NCI-H2081 (cell line): ENCODE measurements at places on chromosomes 12 and 14.

DNA sequence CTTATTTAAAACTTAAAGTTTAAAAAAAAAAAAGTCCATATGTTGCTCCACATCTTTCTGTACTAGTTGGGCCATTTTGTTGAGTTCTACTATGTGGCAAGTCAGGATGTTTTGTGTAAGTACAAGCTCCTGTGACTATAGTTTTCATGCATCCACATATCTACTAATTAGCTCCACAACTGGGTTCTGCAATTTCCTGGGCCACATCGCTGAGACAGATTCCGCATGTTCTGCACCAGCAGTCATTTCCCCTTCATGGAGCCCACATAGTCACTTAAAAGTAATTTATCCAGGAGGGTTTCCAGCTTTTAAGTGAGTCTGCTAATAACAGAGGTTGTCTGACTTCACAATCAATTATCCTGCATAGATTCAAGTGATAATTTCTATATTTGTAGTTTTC is 461.4 kb downstream of the ZFP36L1 start:
- DNase-seq = no peak

DNA sequence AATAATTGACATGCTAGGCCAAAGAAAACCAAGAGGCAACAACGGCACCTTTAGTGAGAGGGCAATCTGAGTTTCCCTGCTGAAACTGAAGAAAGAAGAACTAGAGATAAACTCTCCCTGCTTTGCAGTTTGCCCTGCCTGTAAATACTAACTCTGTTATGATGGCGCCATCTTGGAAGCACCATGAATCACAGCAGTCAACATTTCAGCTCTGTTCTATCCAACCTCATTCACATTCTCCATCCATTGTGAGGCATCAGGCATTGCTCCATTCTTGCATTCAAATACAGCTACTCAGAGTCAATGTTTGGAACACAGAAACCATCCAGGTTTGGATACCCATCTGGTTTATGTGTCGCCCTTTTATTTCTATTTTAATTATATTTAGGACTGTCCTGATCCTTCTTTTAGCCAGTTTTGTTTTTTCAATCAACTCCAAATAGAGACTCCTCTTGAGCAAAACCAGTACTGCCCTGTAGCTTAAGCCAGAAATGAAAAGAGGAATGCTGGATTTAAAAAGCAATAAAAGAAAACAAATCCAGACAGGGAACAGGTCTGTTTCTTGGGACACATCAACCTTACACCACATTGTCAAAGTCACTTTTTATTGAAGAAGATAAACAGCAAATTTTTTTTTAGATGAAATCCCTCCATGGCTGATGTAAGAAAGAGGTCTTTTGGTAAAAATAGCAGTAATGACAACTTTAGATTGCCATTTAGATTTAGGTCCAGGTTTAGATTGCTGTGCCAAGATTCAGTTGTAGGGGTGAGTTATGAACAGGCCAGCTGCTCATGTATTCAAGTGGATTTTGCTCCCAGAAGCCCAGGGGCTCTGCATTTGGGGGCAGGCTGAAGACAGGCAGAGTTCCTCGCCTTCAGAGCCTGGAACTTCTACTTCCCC is 33.3 kb upstream of the PPM1A start:
- no peak for DNase-seq

- DNase-seq = no peak
Observed at GRCh38 chr14:70921669-70922068, 14.4 kb downstream of the PCNX1 start.

DNA sequence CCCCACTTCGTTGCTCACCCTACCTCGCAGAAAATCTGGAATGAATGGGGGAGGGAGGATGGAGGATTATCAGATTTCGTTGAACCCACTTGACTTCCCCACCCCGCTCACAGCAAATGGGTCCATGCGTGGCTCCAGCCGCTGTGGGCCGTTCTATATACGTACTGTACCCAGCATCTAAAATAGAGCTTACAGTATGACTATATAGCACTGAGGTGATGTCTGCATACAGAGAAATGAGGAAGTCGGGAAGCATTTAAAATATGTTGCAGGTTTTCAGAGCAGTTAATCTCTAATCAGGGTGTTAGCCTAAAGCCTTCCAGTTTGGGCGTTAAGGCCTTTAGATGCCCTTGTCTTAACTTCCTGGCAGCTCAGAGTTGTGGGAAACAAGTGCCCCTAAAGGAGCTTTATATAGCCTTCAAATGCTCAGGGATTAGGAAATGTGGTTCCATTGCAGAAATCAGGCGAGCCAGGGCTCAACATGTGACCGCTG is 1.4 kb downstream of the BICDL1 start:
- no peak for DNase-seq

DNA sequence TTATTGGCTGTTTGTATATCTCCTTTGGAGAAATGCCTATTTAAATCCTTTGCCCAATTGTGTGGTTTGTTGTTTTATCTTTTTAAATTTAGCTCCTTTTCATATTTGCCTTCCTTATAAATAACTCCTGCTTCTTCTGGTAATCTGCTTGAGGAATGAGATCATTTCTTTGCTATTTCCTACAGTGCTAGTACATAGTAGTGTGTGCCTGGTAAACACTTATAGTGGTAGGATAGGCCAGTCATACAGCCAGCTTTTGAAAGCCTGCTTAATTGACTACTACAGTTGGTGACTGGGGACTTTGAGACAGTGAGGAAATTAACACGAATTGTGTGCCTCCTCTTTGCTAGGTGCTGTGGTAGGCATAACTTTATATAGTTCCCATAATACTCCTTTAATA is 68.7 kb downstream of the BORCS5 start:
- DNase-seq = no peak

DNA sequence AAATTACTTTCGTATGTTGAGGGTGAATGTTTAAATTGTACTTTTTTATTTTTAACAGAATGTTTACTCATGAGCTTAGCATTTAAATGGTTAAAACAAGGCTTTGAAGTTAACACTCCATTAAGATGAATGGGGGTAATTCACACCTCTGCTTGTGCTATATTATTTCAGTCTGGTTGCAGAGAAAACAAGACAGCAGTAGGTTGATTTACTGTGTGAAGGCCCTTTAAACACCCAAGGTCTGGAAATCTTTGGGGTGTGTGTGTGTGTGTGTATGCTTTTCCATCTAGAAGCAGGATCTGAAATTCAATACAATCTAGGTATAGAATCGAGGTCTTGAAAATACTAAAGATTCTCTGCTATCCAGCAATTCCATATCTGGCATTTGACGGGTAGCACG is 83.8 kb downstream of the SLC38A6 start:
- peak; percentile 59 for DNase-seq

DNA sequence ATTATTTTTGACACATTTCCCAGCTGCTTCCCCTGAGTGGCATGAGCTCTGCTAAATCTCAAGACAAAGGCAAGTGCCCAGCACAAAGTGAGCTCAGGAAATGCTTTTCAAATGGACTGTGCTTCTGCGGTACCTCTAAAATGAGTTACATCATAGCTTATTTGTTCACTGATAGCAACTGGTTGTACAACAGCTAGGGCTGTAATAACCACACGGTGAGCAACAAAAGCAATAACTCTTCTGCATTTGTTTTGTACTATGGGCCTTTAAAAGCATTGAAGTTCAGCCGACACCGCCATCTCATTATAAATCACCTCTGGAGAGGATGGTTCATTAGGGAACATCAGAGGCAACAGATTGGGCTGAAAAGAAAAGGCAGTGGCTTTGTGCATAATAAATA is 475.0 kb downstream of the GLT1D1 start:
- peak; percentile 14 for DNase-seq

DNA sequence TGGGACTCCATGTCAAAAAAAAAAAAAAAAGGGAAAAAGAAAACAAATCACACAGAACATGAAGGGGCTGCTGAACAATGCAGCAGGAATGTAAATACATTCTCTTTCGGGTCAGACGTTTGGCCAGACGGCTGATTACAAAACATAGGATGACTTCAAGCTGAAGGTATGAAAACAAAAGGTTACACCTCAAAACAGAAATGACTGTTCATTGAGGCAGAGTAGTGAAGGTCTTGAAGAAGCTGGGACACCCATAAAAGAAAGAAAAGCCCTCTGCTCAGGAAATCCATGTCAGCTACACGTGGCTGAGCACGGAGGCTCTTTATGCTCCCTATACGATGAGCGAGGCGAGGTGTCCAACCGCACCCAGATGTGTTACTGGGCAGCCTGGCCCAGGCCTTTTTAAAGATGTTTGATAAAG is 37.7 kb downstream of the FGD4 start:
- DNase-seq = no peak

DNA sequence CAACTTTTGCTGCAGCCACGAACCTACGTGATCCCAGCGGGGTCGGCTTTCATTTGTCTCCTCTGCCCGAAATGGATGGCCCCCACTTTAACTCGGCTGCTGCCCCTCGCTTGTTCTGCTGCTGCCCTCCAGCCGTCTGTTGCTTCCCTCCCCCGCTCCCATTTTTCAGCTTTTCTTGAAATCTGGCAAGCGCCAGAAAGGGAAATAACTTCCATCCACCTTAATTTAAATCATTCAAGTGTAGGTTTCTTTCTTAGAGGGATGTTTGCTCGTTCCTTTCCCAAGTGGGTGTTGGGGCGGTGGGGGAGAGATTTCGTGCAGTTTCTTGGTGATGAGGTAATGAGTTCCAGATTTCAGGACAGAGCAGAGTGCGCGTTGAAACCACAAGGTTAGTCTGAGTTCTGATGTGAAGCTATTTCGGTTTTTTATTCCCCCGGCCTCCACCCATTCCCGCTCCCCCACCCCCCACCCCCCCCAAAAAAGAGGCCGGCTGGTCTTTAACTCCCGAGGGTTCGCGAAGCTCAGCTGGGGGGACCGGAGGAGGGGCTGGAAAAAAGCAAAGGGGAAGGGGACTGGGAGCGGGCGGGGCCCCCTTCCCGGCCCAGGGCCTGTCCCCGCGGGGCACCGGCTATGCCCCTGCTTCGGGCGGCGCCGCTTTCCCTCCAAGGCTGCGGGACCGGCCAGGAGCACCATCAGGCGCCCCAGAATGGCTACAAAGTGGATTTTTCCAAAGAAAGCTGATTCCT is 2.2 kb upstream of the ZFP36L1 start:
- DNase-seq = no peak

DNA sequence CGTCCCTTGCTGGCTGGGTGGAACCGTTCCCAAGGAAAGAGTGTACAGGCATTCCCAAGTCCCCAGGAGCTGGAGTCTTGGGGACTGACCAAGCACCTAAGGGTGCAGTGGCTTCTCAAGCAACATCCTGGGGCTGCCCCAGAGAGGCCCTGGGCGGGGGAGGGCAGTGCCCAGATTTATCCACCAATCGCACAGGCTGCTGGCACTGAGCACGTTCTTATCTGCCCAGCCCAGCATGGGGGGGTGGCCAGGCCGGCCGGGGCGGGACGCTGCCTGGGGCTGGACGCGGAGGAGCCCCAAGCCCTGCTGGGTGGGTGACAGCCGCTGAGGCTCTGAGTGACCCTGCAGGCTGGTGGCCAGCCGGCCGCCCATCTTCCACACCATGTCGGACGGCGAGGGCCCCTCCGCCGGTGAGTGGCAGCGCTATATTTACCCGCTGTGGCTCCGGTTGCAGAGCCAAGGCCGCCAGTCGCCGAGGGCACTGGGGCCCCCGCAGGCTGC is 53.4 kb downstream of the CYP46A1 start:
- no peak for DNase-seq

DNA sequence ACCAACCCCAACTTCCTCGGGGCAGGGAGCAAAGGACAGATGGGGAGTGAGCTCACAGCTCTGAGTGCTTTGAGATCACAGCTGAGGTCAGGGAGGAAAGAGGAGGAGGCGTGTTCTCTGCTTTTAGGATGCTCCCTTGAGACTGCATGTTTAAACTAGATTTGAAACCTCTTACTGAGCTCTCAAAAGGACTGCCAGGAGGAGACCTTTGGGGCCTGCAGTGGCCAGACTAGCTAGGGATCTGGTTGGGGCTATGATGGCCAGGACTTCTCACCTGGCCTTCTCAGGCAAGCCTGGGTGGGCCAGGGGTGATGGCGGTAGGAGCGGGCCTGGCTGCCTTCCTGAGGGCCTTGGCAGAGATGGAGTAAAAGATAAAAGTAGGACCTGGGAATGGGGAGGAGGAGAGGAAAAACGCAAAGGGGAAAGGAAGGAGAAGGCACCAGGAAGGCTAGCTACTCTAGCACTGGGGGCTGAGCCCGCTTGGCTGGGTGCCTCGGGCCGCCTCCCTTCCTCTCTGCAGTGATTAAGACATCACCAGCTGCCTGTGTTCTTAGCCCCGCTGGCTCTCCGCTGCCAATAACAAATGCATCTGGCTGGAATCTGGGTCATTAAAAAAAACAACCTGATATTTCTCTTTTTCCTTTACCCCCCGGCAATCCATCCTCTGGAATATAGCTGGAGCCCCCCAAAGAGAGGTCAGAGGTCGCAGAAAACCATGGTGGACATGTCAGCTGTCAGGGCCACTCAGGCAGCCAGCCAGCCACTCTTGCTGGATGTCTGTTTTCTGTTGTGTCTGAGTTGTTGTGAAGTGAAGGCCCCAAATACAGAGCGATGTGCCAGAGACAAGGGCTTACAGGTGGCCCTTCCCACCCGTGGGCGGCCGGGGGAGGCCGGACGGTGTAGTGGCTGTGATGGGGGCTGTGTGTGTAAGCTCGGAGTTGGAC is 141.3 kb downstream of the TSPAN9 start:
- DNase-seq = peak; percentile 86

DNA sequence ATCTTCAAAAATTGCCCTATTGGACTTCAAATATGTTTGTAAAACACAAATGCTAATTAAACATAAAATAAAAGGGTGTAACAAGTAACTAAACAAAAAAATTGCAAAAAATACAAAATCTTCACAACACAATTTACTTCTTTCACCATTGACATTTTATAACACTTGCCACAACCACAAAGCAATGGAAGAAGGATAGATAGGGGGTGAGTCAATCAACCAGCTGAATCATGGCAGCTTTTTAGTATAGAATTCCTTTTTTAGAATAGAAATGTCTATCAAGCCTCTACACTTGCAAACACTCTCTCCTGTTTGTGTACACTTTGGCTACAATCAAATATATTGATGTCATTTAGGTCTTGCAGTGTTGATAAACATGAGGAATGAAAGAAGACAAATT is 232.7 kb downstream of the SLC16A7 start:
- no peak for DNase-seq

GRCh38 chr14:103220134-103220981 is 97.1 kb downstream of the TNFAIP2 start:
- no peak for DNase-seq

DNA sequence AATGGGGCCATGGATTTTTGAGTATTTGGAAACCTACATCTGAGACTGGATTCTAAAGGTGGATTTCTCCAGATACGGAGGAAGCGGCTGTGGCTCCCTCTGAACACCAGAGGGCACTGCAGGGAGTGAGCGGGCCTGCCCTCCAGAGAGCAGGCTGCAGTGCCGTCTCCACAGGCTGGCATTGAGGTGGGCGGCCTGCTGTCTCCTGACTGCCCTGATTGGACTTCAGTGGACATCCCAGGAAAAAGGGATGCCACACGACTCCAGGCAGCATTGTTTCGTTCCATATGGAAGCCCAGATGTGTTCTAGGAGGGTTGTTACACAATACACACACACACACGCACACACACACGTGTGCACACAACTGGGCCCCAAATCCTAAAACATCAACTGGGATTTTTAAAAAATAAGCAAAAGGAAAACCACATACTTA is 20.9 kb upstream of the ANO2 start:
- DNase-seq = peak; percentile 42

DNA sequence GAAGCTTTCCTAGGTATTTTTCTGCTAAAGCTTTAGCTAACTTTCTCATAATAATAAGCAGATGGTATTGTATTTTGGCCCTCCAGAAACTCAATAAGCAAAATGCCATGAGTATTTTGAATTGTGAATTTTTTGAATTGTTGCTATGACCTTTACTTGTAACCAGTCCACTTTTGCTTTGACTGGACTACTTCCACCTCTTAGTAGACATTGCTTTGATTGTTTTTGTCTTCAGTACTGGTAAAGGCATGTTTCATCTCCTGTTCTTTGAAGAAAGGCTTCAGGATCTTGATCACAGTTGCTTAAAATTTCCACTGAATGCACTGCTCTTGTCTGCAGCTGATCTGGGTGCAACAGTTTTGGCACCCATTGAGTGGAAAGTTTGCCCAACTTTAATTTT is 102.3 kb downstream of the TRMT5 start:
- DNase-seq = no peak
